ENCODE measurements at places on chromosomes 4 and X. TPM values are rescaled to one million over a fixed set of nuclear protein-coding genes. Genes with fewer than 3 reads are reported as not detected.

The CT45A1 gene
- total RNA-seq, result not detected

The PDCL2 gene
- not detected for total RNA-seq

The MAGEA12 gene
- not detected for total RNA-seq

The FAM53A gene
- 2.0 TPM for total RNA-seq

The PAGE2 gene
- total RNA-seq, result not detected

The SMARCA1 gene
- 31.0 TPM for total RNA-seq

The SSR4 gene
- total RNA-seq, result 118 TPM

The SRPX gene
- 39.2 TPM for total RNA-seq

The CD38 gene
- total RNA-seq, result not detected

- H3K4me3 ChIP-seq, result no peak overlapping the region
- no peak overlapping the region for H3K27ac ChIP-seq
- DNase-seq, result peak; percentile 94
Measured at GRCh38 chr4:26420438-26420837, 69.8 kb downstream of the CCKAR start.

- H3K4me1 ChIP-seq, result no peaks in the 10 kb centered on the region
- no peak for DNase-seq
- no peak overlapping the region for H3K27ac ChIP-seq
- H3K36me3 ChIP-seq, result no peaks in the 10 kb centered on the region
Measured at GRCh38 chrX:17642891-17643290, 94.4 kb upstream of the SCML1 start.

- H3K36me3 ChIP-seq, result no peaks in the 10 kb centered on the region
- no peak overlapping the region for H3K27ac ChIP-seq
- H3K27me3 ChIP-seq, result peaks cover 4% of the 10 kb centered on the region
- no peak for DNase-seq
- peaks cover 5% of the 10 kb centered on the region for H3K4me1 ChIP-seq
Measured at GRCh38 chr4:10163296-10163695, 46.7 kb upstream of the WDR1 start.

GRCh38 chrX:106159861-106160282 is 8.2 kb upstream of the PWWP3B start:
- DNase-seq, result no peak
- no peak overlapping the region for H3K4me3 ChIP-seq
- H3K4me1 ChIP-seq, result no peaks in the 10 kb centered on the region
- no peaks in the 10 kb centered on the region for H3K36me3 ChIP-seq
- no peaks in the 10 kb centered on the region for H3K27me3 ChIP-seq

GRCh38 chrX:133033010-133033409 is 63.9 kb downstream of the USP26 start:
- H3K36me3 ChIP-seq, result no peaks in the 10 kb centered on the region
- no peak for DNase-seq
- H3K4me3 ChIP-seq, result no peak overlapping the region
- H3K27me3 ChIP-seq, result no peaks in the 10 kb centered on the region
- H3K27ac ChIP-seq, result no peak overlapping the region
- H3K4me1 ChIP-seq, result no peaks in the 10 kb centered on the region

GRCh38 chrX:74382613-74383012 is 38.7 kb upstream of the SLC16A2 start:
- no peak overlapping the region for H3K4me3 ChIP-seq
- no peaks in the 10 kb centered on the region for H3K36me3 ChIP-seq
- no peak overlapping the region for H3K27ac ChIP-seq
- H3K4me1 ChIP-seq, result no peaks in the 10 kb centered on the region
- peak; percentile 66 for DNase-seq
- H3K27me3 ChIP-seq, result peaks cover 3% of the 10 kb centered on the region

- H3K4me3 ChIP-seq, result no peak overlapping the region
- H3K4me1 ChIP-seq, result no peaks in the 10 kb centered on the region
- no peak overlapping the region for H3K27ac ChIP-seq
- DNase-seq, result peak; percentile 64
Measured at GRCh38 chr4:138259824-138260223, 17.7 kb upstream of the SLC7A11 start.

GRCh38 chrX:150635952-150636351 is 57.2 kb upstream of the MTMR1 start:
- H3K4me3 ChIP-seq, result no peak overlapping the region
- no peaks in the 10 kb centered on the region for H3K27me3 ChIP-seq
- DNase-seq, result peak; percentile 84
- no peaks in the 10 kb centered on the region for H3K4me1 ChIP-seq
- no peak overlapping the region for H3K27ac ChIP-seq

DNA sequence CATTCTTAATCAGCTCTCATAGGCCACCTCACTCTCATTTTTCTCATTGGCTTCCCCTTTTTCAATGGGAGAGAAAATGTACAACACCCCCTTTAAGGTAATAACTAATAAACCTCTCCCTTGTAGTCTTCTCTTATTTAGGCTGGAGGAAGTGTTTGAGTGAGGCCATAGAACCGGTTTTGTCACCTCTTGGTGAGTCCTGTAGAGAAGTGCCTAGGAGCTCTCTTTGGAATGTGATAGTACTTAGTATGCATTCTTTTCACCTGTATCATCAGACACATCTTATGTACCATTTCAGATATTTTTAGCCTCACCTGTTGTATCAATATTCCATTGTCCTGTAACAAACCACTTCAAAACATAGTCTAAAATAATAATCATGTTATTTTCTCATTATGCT is 3.5 kb upstream of the TAB3 start:
- no peaks in the 10 kb centered on the region for H3K27me3 ChIP-seq
- H3K27ac ChIP-seq, result no peak overlapping the region
- H3K4me3 ChIP-seq, result no peak overlapping the region
- no peaks in the 10 kb centered on the region for H3K4me1 ChIP-seq

- peaks cover 5% of the 10 kb centered on the region for H3K4me1 ChIP-seq
- H3K27ac ChIP-seq, result peak overlapping the region; percentile 75
- H3K27me3 ChIP-seq, result no peaks in the 10 kb centered on the region
- DNase-seq, result no peak
- no peaks in the 10 kb centered on the region for H3K36me3 ChIP-seq
- peak overlapping the region; percentile 62 for H3K4me3 ChIP-seq
Measured at GRCh38 chr4:55546506-55546755, 278 bp downstream of the CLOCK start.

GRCh38 chr4:1318488-1319213 is 28.4 kb upstream of the UVSSA start:
- no peaks in the 10 kb centered on the region for H3K4me1 ChIP-seq
- no peak overlapping the region for H3K4me3 ChIP-seq
- H3K27ac ChIP-seq, result no peak overlapping the region
- no peak for DNase-seq
- peaks cover 55% of the 10 kb centered on the region for H3K36me3 ChIP-seq

All from IMR-90 (cell line).